AG09309 (cell line): ENCODE measurements at places on chromosomes 12 and 14.

DNA sequence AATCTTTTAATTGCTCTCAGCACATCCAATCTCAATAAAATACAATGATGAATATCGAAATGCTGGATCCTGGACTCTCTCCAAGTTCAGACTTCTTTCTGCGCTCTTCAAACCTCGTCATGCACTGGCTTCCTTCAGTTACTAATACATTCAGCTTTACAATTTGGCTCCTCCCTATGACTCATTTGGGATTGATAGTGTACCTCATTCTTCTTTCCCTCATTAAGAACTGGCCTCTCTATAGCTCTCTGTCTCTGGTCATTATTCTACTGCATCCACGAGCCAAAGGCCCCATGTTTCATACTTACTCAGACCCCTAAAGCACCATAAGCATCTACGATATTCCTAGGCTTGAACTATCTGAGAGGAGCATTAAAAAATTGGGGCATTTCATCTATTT, 4.9 kb downstream of the TSPAN8 start:
- no peak for DNase-seq

- DNase-seq, result no peak
Measured at GRCh38 chr14:86521031-86521730, 991.2 kb downstream of the FLRT2 start.

GRCh38 chr12:53706080-53706479, 21.2 kb downstream of the CALCOCO1 start:
- no peak for DNase-seq

DNA sequence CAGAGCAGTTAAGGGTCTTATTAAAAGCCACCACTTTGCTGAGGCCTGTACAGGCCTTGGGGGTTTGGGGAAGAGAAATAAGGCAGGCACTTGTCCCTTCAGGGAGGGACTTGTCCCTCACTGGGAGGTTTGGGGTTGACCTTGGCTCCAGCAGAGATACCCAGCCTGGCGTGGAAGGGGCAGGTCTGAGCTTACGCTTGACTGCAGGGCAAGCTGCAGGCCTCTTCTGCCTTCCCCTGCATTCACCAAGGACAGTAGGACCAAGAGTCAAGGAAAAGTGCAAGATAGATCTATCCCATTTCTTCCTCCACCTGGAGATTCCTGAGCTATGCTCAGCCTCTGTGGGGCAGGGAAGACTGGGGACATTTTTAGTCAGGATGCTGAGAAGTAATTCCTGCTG, 154.3 kb downstream of the SMOC1 start:
- DNase-seq, result no peak

- DNase-seq, result no peak
Measured at GRCh38 chr12:21972055-21972454, 30.8 kb upstream of the ABCC9 start.

DNA sequence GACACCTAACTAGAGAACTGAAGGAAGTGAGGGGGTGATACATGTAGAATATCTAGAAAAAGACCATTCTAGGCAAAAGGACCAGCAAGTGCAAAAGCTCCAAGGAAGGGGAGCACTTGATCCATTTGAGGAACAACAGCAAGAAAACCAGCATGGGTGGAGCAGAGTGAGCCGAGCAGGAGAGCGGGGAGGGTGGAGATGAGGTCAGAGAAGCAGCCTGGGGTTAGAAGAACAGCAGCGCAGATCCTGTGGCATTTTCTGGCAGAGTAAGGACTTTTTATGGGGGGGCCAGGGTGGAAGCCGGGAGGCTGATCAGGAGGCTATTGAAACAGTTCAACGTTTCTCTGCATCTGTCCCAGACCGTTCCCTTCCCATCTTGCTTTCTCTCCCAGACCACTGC, 24.5 kb upstream of the TMCC3 start:
- DNase-seq, result no peak

DNA sequence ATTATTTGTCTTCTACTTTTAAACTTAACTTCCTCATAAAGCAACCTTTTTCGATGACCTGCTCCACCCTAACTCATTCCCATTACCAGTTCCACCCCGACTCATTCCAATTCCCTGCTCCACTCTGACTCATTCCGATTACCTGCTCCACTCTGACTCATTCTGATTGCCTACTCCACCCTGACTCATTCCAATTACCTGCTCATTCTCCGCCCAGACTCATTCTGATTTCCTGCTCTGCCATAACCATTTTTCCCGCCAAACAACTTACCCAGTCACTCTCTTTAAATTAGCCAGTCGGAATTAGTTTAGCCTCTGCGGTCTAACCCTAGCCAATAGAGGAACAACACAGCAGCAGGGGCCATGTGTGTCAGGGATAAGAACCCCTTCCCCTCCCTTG, 249.1 kb downstream of the DPY19L2 start:
- DNase-seq, result no peak
